ENCODE measurements at places on chromosomes 11 and 22. TPM values are rescaled to one million over a fixed set of nuclear protein-coding genes. Genes with fewer than 3 reads are reported as not detected.

DNA sequence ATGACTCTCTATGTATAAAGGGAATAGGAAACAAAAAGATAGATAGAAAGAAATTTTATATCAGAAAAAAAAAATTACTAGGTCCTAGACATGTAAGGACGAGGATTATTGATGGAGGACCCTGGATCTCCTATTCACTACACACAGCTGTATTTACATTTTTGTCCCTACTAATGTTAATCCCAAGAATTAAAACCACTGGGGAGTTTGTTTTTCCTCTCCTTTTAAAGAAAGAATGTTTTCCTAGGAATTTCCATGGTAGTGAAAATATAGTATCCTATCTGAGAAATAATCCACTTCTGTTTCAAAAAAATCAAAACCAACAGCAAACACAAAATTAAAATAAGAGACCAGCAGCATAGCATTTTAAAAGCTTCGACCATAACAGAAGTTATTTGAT is 41.1 kb downstream of the PDGFD start:
- no peaks in the 10 kb centered on the region for H3K36me3 ChIP-seq
- no peaks in the 10 kb centered on the region for H3K27me3 ChIP-seq
- no peak for DNase-seq

SAA4 gene
- 0.39 TPM for polyA plus RNA-seq

GRCh38 chr22:48960980-48961660 is 866.6 kb downstream of the BRD1 start:
- H3K27me3 ChIP-seq = no peaks in the 10 kb centered on the region
- no peaks in the 10 kb centered on the region for H3K4me1 ChIP-seq
- no peaks in the 10 kb centered on the region for H3K36me3 ChIP-seq
- H3K4me3 ChIP-seq = no peak overlapping the region

UVRAG gene
- polyA plus RNA-seq = 13.2 TPM

- peaks cover 3% of the 10 kb centered on the region for H3K36me3 ChIP-seq
- peak overlapping the region; percentile 35 for H3K27ac ChIP-seq
- no peaks in the 10 kb centered on the region for H3K4me1 ChIP-seq
- peak; percentile 18 for DNase-seq
- H3K27me3 ChIP-seq = no peaks in the 10 kb centered on the region
Observed at GRCh38 chr11:65275906-65276305, 14.1 kb downstream of the POLA2 start.

GRCh38 chr11:78641541-78641940 is 66.9 kb upstream of the NARS2 start:
- H3K4me1 ChIP-seq = no peaks in the 10 kb centered on the region
- H3K36me3 ChIP-seq = no peaks in the 10 kb centered on the region

GTSE1 gene
- 1.2 TPM for polyA plus RNA-seq

DNA sequence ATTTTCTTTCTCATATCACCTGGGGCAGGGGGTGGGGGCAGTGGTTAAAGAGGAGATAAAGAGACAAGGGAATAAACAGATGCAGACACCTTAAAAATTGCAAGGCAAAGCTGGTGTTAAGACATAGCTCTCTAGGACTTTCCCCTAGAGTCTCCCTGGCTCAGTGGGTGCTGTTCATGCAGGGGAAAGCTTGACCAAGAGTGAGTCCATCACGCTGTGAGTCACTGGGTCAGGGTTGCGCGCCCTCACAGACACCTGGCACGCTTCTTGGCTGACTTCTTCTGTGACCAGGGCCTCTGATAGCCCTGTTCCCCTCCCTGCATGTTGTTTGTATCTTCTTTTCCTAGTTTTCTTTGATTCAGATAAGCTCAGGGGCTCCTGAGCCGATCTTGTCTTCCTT is 31.9 kb downstream of the COMMD9 start:
- H3K36me3 ChIP-seq = no peaks in the 10 kb centered on the region
- H3K27ac ChIP-seq = no peak overlapping the region
- DNase-seq = no peak
- H3K4me1 ChIP-seq = peaks cover 14% of the 10 kb centered on the region
- no peaks in the 10 kb centered on the region for H3K27me3 ChIP-seq

- peaks cover 10% of the 10 kb centered on the region for H3K4me1 ChIP-seq
- H3K36me3 ChIP-seq = no peaks in the 10 kb centered on the region
- H3K27ac ChIP-seq = no peak overlapping the region
- DNase-seq = no peak
- no peak overlapping the region for H3K4me3 ChIP-seq
Observed at GRCh38 chr11:32087597-32087996, 3.3 kb upstream of the RCN1 start.

All from lung (tissue), 17 donors.